ENCODE measurements at places on chromosomes 6 and 20. TPM values are rescaled to one million over a fixed set of nuclear protein-coding genes. Genes with fewer than 3 reads are reported as not detected.

GRM1 gene
- 0.41 TPM for total RNA-seq

ZNF334 gene
- total RNA-seq: 38.0 TPM

KHDC1L gene
- total RNA-seq: not detected

C6orf163 gene
- total RNA-seq: 5.7 TPM

OR2H2 gene
- not detected for total RNA-seq

CBFA2T2 gene
- 58.1 TPM for total RNA-seq

TMEM242 gene
- 12.4 TPM for total RNA-seq

SESN1 gene
- 23.9 TPM for total RNA-seq

TENT5A gene
- 9.6 TPM for total RNA-seq

SH3BGRL2 gene
- total RNA-seq: 49.1 TPM

GRCh38 chr20:48431653-48432493 lies 395.9 kb downstream of the PREX1 start:
- no peak for DNase-seq

- no peak for DNase-seq
These were observed 69.5 kb downstream of the NPEPL1 start for GRCh38 chr20:58762120-58762519.

- DNase-seq: no peak
These were observed 34.9 kb downstream of the METTL24 start for GRCh38 chr6:110323258-110323657.

DNA sequence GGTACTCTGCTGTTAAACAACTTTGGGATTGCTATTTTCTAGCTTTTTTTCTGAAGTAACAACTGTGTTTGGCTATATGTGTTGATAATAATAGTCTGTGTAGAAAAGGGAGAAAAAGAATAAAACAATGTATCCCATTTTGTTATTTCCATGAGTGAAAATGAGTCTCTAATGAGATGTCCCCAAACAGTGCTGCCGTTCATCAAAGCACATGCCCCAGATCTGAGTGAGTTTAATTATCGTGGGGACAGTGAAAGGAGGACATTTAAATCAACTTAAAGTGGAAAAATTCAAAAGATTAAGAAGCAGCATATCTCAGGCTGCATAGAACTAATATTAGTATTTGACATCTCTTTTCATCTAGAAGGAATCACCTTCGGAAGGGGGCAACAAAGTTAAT lies 59.6 kb downstream of the NCOA7 start:
- DNase-seq: no peak

GRCh38 chr20:23207826-23208540 lies 121.9 kb upstream of the CD93 start:
- DNase-seq: no peak

DNA sequence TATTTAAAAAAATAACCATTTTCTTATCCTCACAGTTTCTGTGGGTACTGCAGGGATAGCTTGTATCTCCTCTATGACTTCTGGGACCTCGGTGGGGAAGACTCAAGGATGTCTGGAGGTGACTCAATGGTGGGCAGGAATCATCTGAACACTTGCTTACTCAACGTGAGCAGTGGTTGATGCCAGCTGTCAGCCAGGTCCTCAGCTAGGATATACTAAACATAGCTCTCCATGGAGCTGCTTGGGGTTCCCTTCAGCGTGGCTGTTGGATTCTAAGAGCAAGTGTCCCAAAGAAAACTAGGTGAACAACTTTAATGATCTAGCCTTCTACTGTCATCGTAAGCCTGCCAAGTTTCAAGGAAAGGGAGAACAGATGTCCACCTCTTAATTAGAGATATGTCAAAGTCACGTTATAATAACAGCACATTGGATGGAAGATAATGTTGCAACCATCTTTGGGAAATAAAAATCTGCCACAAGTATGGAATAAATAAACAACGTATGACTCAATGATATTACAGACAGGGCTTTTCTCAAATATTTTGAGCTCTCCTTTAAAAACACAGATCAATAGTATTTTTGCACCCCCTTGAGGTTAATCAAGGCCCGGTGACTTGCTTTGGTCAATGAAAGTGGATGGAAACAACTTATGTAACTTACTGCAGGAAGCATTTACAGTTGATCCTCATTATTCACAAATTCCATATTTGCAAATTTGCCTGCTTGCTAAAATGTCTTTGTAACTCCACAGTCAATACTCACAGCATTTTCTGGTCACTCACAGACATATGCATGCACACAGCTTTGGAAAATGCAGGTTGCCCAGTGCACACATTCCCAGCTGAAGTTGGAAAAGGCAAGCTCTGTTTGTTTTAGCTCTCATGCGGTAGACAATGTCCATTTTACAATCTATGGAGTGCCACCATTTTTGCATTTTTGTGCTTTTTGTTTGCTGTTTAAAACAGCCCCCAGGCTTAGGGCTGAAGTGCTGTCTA lies 6.6 kb upstream of the HEBP2 start:
- DNase-seq: no peak

- DNase-seq: no peak
These were observed 152.3 kb upstream of the THEMIS start for GRCh38 chr6:128053109-128053508.

DNA sequence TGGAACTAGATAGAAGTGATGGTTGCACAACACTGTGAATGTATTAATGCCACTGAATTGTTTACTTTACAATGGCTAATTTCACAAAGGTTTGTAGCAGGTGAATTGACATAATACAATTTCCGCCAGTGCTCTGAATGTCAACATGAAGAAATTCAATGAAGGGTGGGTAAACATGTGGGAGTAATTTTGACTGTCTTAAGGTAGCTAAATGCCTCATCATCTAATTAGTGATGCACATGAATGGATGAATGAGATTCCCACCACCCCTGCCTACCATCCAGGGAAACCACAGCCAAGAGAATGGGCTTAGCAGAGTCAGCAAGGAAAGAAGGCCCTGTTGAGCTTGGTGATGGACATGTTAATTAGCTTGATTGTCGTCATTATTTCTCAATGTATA lies 275.3 kb downstream of the ALDH8A1 start:
- DNase-seq: no peak

- no peak for DNase-seq
These were observed 34.3 kb downstream of the RGS17 start for GRCh38 chr6:153096792-153097191.

- no peak for DNase-seq
These were observed 636.0 kb upstream of the PTCHD4 start for GRCh38 chr6:48747040-48747439.

DNA sequence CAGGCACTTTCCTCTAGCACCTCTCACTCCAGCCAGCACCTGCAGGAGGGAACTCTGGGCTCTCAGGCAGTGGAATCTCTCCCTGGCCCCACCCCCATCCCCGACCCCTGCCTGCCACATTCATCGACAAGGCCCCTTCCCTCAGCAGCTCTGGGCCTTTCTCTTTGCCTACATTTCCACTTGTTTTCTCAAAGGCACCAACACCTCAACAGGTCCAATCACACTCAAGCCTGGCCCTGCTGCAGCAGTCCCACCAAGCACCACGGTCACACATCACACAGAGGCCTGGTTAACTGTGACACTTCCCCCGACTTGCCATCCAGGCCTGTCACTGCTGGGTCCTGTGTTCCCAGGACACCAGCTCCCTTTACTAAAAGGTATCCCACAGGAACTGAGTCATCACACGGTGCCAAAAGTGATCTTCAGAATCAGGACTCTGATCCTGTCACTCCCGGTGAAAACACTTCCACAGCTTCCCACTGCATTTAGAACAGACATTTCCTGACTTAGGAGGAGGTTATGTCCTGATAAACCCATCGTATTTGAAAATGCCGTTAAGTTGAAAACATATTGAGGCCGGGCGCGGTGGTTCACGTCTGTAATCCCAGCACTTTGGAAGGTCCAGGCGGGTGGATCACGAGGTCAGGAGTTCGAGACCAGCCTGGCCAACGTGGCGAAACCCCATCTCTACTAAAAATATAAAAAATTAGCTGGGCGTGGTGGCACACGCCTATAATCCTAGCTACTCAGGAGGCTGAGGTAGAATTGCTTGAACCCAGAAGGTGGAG lies 54.9 kb downstream of the MYH7B start:
- no peak for DNase-seq

DNA sequence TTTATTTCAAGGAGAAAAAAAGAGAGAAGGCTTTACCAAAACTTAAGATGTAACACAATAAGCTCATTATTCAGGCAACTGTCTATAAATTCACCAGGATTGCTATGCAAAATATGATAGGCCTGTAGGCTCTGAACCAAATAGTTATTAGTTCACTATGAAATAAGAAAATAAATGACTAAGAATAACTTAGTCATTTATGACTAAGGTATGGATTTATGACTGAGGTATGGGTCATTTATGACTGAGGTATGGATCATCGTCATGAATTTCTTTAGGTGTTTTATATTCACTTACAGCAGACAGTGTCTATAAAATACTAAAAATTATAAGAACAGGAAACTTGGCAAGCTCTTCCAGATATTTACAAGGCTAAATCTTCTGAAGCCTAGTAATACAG lies 52.1 kb upstream of the SNX9 start:
- no peak for DNase-seq

DNA sequence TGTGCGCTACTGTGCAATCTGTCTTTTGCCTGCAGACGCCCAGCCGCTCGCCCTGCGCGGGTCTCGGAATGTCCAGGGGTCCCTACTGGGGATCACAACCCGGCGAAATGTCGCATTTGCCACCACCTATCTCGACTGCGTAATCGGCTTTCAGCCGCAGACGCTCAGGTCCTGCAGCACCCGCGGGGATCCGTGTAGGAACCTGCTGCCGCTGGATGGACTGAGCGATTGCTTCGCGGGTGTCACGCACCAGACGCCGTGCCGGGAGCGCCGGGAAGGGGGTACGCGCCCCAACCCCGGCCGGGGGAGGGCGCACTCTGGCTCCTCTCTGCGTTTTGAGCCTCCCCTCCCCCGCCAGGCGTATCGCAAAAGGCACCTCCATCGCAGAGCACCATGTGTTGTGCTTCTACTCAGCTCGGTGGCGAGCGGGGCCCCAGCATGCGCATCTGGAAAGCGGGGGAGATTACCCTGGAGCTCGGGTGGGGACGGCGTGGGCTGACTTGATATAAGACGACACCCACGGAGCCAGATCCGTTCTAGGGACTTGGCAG lies 747 bp upstream of the PTPRA start:
- peak; percentile 41 for DNase-seq

GRCh38 chr6:2733736-2734480 lies 16.8 kb downstream of the MYLK4 start:
- DNase-seq: no peak

DNA sequence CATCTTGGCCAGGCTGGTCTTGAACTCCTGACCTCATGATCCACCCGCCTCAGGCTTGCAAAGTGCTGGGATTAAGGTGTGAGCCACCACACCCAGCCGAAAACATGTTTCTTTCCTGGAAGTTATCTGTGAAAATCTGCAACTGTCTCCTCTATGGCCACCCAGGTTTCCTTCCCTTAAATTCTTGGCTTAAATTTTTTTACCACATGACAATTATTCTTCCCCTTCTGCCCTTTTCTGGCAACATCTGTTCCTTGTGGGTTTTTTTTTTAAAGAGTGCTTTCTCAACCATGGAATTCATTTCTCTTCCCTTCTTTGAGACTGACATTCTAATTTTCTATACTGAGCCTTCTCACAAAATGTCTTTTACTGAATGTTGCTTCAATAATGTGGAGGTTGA lies 59.6 kb downstream of the DOK5 start:
- no peak for DNase-seq

DNA sequence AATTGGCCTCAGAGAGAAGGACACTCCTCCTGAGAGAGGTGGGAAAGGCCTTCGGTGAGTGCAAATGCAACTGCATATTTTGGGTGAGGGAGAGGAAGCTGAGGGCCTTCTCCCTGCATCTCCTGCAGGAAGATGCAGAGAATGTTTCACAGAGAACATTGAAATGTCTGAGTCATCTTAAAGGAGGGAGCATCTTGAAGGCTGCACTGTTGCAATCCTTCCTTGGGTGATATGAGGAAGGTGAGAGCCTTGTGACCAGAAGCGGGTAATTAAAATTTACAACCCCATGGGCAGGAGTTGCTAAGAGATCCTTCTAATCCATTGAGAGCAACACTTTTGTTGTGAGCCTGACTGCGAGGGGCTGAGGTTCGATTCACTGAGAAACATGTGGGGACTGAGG lies 375.7 kb upstream of the MARCKS start:
- no peak for DNase-seq

GRCh38 chr6:111837641-111838500 lies 35.4 kb downstream of the FYN start:
- DNase-seq: no peak

DNA sequence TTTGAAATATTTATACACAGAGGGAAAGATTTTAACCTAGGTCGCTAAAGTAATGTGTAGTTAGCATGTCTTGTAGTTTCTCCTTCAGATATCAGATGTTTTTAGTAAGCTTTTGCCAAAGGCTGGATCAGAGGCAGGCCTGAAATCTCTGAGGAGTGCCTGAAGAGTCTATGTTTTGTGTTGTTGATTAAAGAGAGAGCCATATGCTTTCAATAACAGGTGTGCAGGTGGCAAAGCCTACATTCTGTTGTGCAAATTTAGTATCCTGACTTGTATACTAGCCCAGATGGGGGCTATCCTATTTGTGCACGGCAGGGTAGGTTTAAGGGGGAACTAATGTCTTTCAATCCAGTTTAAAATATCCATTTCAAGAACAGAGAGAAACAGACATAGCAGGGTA lies 167.1 kb upstream of the ATXN1 start:
- DNase-seq: no peak

DNA sequence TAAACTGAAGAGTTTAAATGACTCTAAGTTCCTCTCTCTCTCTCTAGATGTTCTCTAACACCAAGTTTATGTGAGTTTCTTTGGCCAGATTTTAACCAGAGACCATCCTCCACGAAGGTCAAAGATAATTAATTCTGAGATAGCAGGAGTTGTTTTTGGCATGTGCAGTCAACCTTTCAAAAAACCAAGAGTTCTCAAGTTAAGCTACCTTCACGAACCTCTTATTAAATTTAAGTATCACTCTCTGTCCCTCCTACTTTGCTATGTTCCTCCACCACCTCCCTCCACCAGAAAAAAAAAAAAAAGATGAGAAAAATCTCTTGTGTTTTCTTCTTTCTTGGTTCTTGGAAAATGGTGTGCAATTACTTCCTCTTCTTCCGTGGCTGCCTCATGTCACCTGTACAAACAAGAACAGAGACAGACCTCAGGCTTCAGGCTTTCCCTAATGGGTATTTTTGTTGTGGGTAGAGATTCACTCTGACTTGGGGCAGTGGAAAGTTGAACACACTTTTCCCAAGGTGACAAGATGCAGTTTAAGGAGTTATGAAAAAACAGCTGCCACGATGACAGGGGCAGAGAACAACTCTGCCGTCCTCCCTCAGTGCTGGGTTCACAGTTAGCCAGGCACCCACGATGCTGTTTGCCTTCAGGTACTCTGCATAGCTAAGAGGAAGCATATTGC lies 64.3 kb downstream of the ADTRP start:
- no peak for DNase-seq

DNA sequence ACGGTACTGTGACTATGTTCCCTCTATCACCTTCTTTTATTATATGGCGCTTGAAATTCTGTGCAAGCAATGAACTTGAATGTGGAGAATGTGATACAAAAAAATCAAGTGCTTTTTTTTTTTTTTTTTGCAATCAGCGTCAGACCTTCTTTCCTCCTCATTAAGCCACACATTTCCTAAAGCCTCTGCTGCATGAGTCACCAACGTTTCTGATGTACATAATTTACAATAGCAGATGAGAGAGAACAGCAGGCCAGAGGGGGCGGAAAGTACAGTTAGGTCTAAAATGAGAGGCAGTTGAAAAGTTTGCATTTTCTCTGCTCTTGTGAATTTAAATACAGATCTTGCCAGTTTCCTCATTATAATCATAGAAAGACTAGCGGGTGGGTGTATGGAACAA lies 114.6 kb upstream of the RIPOR2 start:
- DNase-seq: no peak

- no peak for DNase-seq
These were observed 165.7 kb upstream of the OLIG3 start for GRCh38 chr6:137659871-137660270.

GRCh38 chr6:2175825-2176224 lies 69.6 kb downstream of the GMDS start:
- no peak for DNase-seq
